DMS79 treated with DMSO at 0.1 percent for 48 hours (cell line): ENCODE measurements at places on chromosomes 12 and 14.

DNA sequence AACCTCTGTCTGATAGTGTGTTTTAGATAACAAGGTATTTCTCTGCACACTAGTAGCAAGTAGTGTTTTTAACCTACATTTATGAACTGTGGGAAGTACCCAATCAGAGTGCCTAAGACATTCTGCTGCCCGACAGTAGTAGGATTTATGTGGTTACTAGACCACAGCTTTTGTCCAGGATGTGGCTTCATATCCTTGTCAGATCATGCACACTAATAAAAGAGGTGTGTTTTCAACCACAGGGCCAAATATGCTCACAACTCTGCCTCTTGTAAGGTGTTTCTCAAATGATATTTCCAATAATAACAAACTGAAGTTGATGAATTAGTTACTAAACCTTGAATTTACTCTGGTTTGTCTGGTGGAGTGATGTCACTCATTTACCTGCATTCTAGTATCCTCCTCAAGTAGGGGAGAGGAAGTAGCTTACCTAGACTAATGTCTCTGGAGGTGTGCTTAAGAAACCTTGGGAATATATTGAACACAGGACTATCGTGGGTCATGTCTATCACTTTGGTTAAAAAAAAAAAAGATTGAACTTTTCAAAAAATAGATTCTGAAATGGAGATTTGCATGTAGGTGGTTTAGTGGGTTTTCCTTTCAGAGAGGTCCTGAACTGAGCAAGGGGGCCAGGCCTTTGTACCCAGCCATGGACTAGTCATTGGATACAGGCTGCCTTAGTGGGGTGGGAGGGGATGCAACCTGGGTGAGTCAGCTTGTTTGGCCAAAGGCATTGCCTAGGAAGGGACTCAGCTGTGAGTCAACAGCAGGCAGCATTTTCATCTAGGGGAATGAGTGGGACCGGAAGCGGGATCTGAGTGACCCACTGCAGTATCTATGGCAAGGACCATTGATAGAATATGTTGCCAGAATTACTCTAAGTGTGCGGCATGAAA lies 14.1 kb downstream of the FBXW8 start:
- no peak for DNase-seq

DNA sequence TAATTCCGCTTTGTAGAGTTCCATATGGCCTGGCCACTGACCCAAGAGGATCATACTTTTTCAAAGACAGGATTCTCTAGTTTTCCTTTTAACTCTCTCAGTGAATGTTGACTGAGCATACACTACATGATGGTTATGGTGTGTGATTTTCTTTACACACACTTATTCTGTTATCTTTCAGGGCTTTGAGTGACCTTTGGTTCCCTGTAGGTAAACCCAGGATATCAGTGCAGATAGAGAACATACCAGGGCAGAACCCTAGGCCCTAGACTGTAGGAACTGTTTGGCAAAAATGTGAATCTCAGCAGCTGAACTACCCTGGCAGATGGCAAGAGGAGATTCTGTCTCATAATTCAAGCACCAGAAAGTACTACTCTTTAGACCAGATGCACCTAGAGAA lies 159.6 kb downstream of the KCNA5 start:
- DNase-seq: no peak

DNA sequence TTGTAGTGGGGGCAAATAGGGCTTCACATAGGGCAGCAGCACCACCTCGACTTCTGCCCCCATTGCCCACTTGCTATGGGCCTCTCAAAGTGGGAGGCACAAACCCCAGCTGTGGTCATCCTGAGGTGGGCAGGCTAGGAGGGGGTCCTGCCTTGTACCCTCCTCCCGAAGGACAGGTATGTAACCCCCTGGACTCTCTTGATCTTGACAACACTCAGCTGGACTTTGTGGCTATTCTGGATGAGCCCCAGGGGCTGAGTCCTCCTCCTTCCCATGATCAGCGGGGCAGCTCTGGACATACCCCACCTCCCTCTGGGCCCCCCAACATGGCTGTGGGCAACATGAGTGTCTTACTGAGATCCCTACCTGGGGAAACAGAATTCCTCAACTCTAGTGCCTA lies 8.0 kb downstream of the ARHGAP9 start:
- no peak for DNase-seq

DNA sequence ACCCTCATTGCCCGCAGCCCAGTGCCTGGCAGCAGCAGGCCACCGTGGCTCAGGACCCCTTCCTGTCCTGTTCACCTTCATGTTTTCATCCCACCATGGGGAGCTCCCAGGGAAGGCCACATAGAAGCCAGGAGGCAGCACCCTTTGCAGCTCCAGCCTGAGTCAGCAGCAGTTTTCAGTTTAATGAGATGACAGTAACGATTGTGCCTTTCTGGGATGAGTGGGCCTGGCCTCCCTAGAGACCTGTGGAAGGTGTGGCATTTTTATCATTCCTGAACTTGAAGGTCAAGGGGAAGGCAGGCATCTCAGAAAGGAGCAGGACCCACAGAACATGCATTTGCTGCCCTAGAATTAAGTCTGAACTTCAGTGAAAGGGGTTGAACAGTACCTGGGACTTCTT lies 532.8 kb downstream of the FUT8 start:
- no peak for DNase-seq

GRCh38 chr12:10736463-10736862 lies 13.3 kb upstream of the YBX3 start:
- no peak for DNase-seq

DNA sequence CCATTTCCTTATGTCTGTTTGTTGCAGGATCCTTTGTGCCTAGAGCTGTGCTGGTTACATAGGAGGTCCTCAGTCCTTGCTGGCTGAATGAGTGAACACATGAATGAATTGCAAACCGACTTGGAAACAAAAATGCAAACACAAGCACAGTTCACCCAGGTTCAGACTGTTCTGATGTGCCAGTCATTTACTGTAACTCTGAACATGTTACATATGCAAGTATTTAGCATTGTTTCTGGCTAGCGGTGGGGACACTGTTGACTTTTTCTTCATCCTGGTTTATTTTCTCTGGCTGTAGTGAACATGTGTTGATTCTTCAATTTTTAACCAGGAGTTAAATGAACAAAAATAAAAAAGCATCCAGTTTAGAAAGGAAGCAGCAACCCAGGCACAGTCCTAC lies 33.4 kb downstream of the TSPAN9 start:
- no peak for DNase-seq
